DND-41 (cell line): ENCODE measurements at places on chromosomes 4 and X.

- no peaks in the 10 kb centered on the region for H3K27me3 ChIP-seq
- no peak for DNase-seq
These were observed 106.2 kb upstream of the IL1RAPL2 start for GRCh38 chrX:104459796-104460195.

- DNase-seq, result peak; percentile 74
- H3K27me3 ChIP-seq, result no peaks in the 10 kb centered on the region
- H3K36me3 ChIP-seq, result no peaks in the 10 kb centered on the region
- no peak overlapping the region for H3K4me3 ChIP-seq
These were observed 80.7 kb downstream of the GPRIN3 start for GRCh38 chr4:89226665-89227574.

- peaks cover 40% of the 10 kb centered on the region for H3K4me1 ChIP-seq
- peak overlapping the region; percentile 60 for H3K27ac ChIP-seq
- no peaks in the 10 kb centered on the region for H3K27me3 ChIP-seq
- DNase-seq, result no peak
- H3K4me3 ChIP-seq, result peak overlapping the region; percentile 76
These were observed 574 bp upstream of the CFAP97 start for GRCh38 chr4:185204238-185204910.

- no peak within 1 kb of the TSS for H3K27ac ChIP-seq
- no peaks in the 10 kb centered on the region for H3K4me1 ChIP-seq
- DNase-seq, result peak; percentile 13
- no peaks in the 10 kb centered on the region for H3K36me3 ChIP-seq
- H3K27me3 ChIP-seq, result no peaks in the 10 kb centered on the region
- H3K4me3 ChIP-seq, result no peak within 1 kb of the TSS
These were observed at the start of gene TLR7 for GRCh38 chrX:12866451-12867377. TLR7 (plus strand) TSS chrX:12867072; CDS start chrX:12867579, 507 bp downstream.

GRCh38 chrX:45348296-45348695 lies 147.6 kb upstream of the DIPK2B start:
- H3K27ac ChIP-seq, result no peak overlapping the region
- no peaks in the 10 kb centered on the region for H3K36me3 ChIP-seq
- H3K4me1 ChIP-seq, result no peaks in the 10 kb centered on the region
- DNase-seq, result no peak
- no peaks in the 10 kb centered on the region for H3K27me3 ChIP-seq
- no peak overlapping the region for H3K4me3 ChIP-seq

- H3K27me3 ChIP-seq, result no peaks in the 10 kb centered on the region
- H3K4me1 ChIP-seq, result peaks cover 30% of the 10 kb centered on the region
- H3K36me3 ChIP-seq, result no peaks in the 10 kb centered on the region
These were observed 153.0 kb upstream of the PPP1R2C start for GRCh38 chrX:42930951-42931350.

DNA sequence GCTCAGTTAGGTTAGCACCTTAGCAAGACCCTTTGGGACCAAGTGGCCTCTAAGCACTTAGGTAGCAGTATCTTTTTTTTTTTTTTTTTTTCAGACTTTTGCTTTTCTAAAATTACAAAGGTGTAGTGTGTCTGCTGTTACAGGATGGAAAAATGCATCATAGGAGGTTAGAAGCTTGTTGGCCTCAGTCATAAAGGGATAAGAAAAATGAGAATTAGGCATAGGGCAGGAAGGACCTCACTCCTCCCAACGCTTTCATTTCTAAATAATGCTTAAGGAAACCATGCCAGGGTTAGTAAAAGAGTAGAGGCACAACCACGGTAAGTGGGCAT lies 148.4 kb upstream of the PLAC1 start:
- no peaks in the 10 kb centered on the region for H3K27me3 ChIP-seq
- peak overlapping the region; percentile 95 for H3K27ac ChIP-seq
- DNase-seq, result no peak

DNA sequence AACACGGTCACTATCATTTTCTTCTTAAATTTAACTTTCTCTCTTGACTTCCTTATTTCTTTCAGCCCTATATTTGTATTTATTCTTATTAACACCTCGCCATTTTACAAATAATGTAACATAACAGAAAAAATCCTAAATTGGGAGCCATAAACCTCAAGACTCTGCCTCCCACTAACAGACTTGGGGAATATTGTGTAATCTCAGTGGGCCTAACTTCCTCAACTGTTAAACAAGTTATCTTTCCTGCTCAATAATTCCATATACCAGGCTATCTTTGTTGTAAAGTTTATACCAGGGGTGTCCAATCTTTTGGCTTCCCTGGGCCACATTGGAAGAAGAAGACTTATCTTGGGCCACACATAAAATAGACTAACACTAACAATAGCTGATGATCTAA lies 26.2 kb downstream of the PRSS12 start:
- H3K36me3 ChIP-seq, result no peaks in the 10 kb centered on the region
- H3K4me3 ChIP-seq, result no peak overlapping the region
- H3K4me1 ChIP-seq, result no peaks in the 10 kb centered on the region
- no peak for DNase-seq

- no peaks in the 10 kb centered on the region for H3K27me3 ChIP-seq
- no peaks in the 10 kb centered on the region for H3K4me1 ChIP-seq
- H3K36me3 ChIP-seq, result no peaks in the 10 kb centered on the region
- H3K4me3 ChIP-seq, result no peak overlapping the region
These were observed 57.3 kb upstream of the RASGEF1B start for GRCh38 chr4:81528979-81529378.

GRCh38 chr4:147596981-147597380 lies 20.2 kb upstream of the TMEM184C start:
- DNase-seq, result no peak
- H3K36me3 ChIP-seq, result no peaks in the 10 kb centered on the region
- H3K4me3 ChIP-seq, result no peak overlapping the region
- no peaks in the 10 kb centered on the region for H3K27me3 ChIP-seq
- no peaks in the 10 kb centered on the region for H3K4me1 ChIP-seq
- no peak overlapping the region for H3K27ac ChIP-seq

- H3K36me3 ChIP-seq, result no peaks in the 10 kb centered on the region
- no peaks in the 10 kb centered on the region for H3K4me1 ChIP-seq
- no peaks in the 10 kb centered on the region for H3K27me3 ChIP-seq
- H3K27ac ChIP-seq, result no peak overlapping the region
- H3K4me3 ChIP-seq, result no peak overlapping the region
- no peak for DNase-seq
These were observed 86.0 kb downstream of the PCYT1B start for GRCh38 chrX:24561121-24561520.

DNA sequence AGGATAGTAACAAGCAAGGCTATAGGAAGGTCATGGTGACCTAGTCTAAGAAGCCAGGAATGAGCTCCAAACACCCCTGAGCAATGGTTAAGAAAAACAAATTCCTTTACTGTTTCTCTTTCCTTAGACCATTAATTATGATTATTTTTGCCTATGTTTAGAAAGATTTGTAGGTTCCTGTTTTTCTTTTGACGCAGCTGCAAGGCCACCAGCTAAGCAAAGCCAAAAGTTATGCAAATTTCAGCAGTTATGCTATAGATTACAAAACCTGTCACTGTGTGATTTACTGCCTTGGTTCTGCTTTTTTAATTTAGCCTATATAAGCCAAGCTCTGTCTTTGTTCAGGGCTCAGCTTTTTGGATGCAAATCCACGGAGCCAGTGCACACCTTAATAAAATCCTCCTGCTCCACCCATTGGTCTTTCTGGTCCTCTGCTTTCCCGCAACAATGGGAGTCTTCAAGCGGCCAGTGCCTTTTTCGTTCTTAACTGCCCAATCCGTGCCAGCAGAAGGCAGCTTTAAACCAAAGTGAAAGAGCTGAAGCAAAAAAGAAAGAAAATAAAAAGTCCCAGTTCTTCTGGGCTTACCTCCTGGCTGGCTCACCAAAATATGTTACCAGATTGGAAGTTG lies 1.4 kb upstream of the CEP135 start:
- no peak for DNase-seq
- H3K4me3 ChIP-seq, result no peak overlapping the region
- H3K4me1 ChIP-seq, result peaks cover 37% of the 10 kb centered on the region
- H3K36me3 ChIP-seq, result peaks cover 4% of the 10 kb centered on the region
